ENCODE measurements at places on chromosomes 5 and 9.
A peak's percentile ranks its signal among the peaks of the same experiment; 100 is the strongest.

DNA sequence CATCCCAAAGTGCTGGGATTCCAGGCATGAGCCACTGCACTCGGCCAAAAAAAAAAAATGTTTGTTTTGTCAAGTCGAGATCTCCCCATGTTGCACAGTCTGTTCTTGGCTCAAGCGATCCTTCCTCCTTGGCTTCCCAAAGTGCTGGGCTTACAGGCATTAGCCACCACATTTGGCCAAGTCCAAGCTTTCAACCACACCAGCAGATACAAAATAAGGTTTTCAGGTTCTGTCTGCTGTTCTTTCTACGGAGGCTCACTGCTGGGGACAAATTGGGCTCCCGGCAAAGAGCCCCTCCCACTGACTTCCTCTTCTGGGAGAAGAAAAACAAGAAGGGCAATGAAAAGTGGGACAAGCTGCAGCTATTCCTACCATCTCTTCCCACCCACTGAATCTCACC is 37.6 kb upstream of the GGTA1 start:
- DNase-seq, result no peak

DNA sequence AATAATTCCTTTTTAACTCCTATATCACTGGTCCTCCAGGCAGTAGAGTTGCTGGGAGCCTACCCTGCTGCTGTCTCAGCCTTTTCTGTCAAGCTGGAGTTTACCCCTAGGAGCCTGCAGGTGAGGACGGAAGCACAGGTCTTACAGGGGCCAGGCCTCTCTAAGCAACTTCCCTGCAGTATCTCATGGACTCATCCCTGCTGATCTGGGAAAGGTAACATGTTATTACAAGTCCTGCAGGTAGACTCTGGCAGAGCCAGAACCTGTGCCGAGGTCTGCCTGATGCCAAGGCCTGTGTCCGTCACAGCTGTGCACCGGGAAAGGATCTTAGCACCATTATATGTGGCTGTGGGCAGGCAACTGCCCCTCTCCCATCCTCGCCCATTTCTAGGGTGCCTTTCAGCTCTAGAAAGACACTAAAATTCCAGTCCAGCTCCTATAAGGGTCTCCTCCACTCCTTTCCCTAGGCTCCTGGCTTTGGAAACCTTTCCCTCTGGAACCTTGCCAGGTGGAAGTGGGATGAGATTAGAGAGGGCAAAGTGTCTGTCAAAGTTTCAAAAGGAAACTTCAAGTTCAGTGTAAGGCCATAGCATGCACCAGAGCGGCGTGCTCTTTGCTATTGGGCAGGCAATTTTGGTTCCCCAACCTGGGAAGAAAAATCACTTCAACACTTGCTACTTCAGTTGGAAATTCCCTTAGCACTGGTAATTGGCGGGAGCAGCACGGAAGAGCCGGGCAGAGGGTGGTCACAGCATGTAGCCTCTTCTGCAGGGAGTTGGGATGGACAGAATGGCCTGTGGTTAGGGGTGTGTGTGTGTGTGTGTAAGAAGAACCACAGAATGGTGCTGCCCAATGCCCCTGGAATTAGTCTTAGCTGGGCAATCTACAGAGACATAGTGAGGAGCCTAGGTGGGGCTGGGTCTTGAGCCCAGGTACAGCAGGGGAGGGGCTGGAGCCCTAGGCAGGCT is 17.5 kb downstream of the TMEM171 start:
- no peak for DNase-seq

- DNase-seq, result no peak
Measured at GRCh38 chr5:147398860-147399259, 111.0 kb downstream of the DPYSL3 start.

GRCh38 chr5:98804066-98804465 is 30.6 kb downstream of the RGMB start:
- DNase-seq, result no peak

GRCh38 chr5:14665949-14666348 is 1.4 kb downstream of the OTULIN start:
- peak; percentile 62 for DNase-seq

DNA sequence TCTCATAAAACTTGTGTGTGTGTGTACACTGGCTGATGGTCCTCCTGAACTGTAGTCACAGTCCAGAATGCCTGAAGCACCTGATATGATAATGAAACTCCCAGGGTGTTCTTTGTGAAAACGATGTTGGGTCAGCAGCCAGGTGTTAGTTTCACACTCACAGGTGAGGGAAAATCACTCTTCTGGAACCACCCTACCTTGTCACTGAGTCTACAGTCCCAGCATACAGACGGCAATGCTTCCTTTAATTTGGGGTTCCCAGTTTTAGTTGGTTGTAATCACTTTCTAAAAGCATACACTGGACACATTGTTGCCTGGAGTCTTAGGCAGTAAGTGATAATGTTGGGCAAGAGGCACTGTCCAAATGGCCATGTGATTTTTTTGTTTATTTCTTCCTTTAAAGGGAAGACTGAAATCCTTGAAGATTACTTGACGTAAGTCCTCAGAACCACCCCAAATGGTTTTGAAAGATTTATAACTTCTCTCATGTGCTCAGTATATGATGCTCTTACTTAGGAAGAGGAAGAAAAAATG is 18.2 kb upstream of the MGAT1 start:
- DNase-seq, result no peak

- DNase-seq, result no peak
Measured at GRCh38 chr5:9479361-9479760, 66.5 kb downstream of the SEMA5A start.

DNA sequence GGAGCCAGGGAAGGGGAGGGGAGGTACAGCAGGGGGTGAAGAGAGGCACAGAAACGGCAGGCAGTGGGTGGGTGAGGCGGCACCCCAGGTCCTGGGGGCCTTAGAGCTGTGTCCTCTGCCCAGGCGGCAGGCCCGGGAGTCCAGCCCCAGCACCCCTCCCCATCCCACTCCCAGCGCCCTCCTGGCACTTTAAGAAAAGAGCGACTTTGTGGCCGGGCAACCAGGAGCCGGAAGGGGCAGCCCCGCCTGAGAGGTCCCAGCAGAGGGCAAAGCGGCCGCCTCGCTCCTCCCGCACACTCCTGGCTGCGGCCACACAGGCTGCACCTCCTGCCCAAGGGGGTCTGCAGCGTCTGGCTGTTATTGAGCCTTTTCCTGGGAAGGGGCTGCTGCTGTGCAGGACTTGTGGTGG is 42.6 kb downstream of the NACC2 start:
- no peak for DNase-seq

- DNase-seq, result no peak
Measured at GRCh38 chr5:132389051-132389331, 19.5 kb downstream of the SLC22A5 start.

- DNase-seq, result no peak
Measured at GRCh38 chr9:92952906-92953610, 5.7 kb downstream of the FGD3 start.

GRCh38 chr5:54176066-54176830 is 134.1 kb downstream of the ARL15 start:
- no peak for DNase-seq

- no peak for DNase-seq
Measured at GRCh38 chr9:108766626-108767161, 89.1 kb downstream of the ACTL7B start.

DNA sequence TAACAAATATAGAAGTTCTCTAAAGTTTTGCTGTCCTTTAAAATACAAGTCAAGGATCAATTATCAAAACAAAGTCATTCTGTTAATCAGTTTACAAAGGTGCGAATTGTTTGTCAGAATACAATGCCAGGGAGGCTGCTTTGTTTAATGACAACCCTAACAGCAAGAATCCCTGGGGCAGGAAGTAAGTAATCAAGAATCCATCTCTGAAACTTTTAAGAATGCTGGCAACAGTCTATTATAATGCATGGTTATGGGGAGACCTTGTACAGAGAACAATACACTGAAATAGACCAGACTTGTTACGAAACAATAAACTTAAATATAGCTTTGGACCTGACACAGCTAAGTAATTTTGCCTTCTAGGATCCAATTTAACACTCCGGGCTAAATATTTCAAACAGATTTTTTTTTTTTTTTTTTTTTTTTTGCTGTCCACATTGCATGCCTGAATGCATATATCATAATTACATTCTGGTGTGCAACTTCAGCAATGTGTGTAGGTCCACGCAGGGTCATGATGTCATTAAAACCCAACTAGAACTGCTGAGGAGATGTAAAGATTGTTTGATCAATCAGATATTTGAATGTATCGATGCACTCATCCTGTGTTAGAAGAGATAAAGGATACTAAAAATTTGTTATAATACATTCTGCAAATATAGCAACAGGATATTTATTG is 421.3 kb downstream of the CETN3 start:
- no peak for DNase-seq

DNA sequence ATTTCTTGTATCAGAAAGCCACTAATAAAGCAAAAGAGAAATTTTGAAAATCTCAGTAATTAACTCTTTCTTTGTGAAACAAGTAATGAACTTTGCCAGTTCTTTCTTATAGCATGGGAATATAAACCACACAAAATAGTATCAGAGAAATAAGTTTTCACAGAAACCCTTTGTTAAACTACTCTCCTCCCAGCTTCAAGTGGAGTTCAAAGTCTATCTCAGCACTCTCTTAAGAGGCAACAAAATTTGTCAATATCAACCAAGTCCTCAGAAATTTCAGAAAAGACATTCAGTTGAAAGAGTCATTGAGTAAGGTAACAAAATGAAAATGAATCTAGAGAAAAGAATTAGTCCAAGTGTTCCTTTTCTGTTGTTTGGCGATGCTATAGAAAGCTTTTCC is 89.3 kb downstream of the NTRK2 start:
- no peak for DNase-seq

DNA sequence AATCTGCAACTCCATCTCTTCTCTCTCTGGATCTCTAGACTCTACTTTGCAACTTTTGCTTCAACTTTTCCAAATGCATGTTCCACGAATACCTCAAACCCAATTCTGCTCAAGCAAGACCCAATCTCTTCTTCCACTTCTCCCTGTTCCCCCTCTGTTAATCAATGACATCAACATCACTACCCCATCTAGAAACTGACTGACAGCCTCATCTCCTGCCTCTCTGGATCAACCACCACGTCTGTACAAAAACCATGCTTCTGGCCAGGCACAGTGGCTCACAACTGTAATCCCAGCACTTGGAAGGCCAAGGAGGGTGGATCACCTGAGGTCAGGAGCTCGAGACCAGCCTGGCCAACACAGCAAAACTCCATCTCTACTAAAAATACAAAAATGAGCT is 12.2 kb downstream of the GLDC start:
- DNase-seq, result no peak

- DNase-seq, result peak; percentile 33
Measured at GRCh38 chr9:133737774-133738639, at the start of gene SARDH. Gene SARDH (minus strand): TSS chr9:133738352. CDS start chr9:133734173, 4,179 bp downstream.

GRCh38 chr5:104541141-104541785 is 978.7 kb upstream of the NUDT12 start:
- DNase-seq, result no peak

GRCh38 chr9:137445275-137445807 is 4.2 kb upstream of the ENTPD8 start:
- peak; percentile 89 for DNase-seq

DNA sequence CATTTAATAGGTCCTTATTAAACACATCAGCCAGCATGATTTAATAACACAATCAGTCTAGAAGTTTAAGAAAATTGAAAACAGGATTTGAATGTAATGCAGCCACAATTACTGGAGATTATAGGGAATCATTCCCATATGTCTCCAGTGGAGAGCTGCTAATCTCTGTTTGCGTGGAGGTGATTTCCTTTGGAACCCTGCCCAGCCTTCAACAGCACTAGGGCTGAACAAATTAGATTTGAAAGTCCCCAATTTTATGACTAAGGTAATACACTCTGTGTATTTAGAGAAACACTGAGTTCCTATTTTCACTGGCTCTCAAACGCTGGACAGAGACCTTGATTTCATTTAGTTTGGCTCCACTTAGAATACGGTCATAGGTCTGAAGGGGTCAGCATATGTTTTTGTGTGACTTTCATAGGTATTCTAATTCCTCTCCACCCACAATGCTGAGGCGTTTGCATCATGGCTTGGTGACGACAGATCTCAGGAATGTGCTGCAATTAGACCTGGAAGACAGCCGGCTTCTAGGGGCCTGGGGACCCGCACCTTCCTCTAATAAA is 508.3 kb downstream of the EBF1 start:
- DNase-seq, result no peak

DNA sequence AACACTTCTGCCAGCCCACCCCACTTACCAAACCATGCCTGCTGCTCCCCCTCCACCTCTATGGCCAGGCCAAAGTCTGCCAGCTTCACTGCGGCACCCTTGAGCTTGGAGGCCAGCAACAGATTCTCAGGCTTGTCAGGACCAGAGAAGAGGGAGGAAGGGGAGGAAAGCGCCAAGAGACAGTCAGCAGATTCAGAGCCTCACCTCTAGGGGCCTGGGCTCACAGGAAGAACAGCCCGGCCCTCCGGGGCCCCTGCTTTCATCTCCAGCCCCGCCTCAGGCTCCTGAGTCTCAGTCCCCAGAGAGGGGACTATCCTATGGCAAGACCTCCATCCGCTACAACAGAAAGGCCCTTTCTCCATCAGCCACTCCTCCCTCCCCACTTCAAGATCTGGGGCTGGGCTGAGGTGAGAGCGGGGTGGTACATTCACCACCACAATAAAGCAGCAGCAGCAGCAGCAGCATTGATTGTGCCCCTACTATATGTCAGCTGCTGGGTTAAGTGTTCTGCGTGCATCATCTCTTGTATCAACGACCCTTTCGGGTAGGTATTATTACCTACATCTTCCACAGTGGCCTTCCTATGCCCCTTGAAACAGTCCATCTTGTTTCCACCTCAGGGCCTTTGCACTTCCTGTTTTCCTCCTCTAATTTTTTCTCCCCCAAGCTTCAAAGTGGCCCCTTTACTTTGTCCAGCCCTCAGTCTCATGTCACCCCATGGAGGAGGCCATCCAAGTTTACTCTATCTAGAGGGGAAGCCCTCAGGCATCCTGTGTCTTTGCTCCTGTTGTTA is 36.0 kb downstream of the CAMK2A start:
- no peak for DNase-seq

GRCh38 chr9:105510024-105510423 is 47.9 kb upstream of the FKTN start:
- DNase-seq, result no peak

DNA sequence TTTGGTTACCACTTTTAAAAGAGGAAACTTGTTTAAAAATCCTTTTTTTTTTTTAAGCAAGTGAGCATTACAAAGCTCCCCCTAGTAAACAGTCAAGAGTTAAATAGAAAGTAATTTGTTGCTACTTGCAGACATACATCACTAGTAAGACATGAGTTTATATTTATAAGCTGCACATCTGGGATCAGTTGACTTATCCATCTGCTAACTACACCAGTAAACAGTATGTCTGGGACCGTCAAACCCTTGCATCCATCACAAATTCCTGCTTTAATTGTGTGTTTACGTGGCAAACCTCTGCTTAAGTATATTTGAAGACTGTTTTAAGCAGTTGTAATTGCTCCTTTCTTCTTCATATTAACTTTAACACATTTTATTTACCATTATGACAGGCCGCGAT is 146.8 kb downstream of the EBF1 start:
- DNase-seq, result no peak

DNA sequence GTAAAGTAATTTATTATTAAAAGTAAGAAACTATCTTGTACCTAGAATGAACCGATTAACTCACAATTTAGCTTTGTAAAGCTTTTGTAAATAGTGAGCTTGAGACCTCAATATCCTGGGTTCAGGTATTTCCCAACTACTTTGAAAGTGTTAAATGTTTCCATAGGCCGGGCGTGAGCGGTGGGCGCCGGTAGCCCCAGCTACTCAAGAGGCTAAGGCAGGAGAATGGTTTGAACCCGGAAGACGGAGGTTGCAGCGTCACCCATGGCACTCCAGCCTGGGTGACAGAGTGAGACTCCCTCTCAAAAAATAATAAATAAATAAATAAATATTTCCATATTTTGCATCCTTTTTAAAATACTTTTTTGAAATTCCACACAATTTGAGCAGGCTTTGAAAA is 1.5 kb upstream of the ANKH start:
- no peak for DNase-seq

- DNase-seq, result no peak
Measured at GRCh38 chr9:3014178-3014577, 170.3 kb upstream of the PUM3 start.

All from CD4-positive, alpha-beta T cell treated with Interleukin-12 subunit alpha and Interleukin-12 subunit beta, for 1 hour (primary cell).